ENCODE measurements at places on chromosomes 11 and 22. TPM values are rescaled to one million over a fixed set of nuclear protein-coding genes. Genes with fewer than 3 reads are reported as not detected.

The PRDM11 gene
- 0.40 TPM for total RNA-seq

The MPPED2 gene
- total RNA-seq = not detected

The BDNF gene
- total RNA-seq = not detected

The SPDYC gene
- not detected for total RNA-seq

The RIMBP3B gene
- total RNA-seq = 0.13 TPM

The CARNS1 gene
- total RNA-seq = 2.0 TPM

The B3GAT1 gene
- 0.16 TPM for total RNA-seq

The RFPL2 gene
- 0.30 TPM for total RNA-seq

The MUC5AC gene
- not detected for total RNA-seq

The C11orf24 gene
- total RNA-seq = 38.7 TPM

The SLC25A18 gene
- not detected for total RNA-seq

The CRYBB3 gene
- not detected for total RNA-seq

The SGSM1 gene
- total RNA-seq = 1.3 TPM

The FAM118A gene
- total RNA-seq = 99.4 TPM

The NUP160 gene
- 61.9 TPM for total RNA-seq

The TYR gene
- not detected for total RNA-seq

The BATF2 gene
- 0.28 TPM for total RNA-seq

The SH3BP1 gene
- 132 TPM for total RNA-seq

The RTN4RL2 gene
- 0.82 TPM for total RNA-seq

The PRRG4 gene
- 0.42 TPM for total RNA-seq

The SERHL2 gene
- total RNA-seq = 0.48 TPM

The HBB gene
- not detected for total RNA-seq

The PDE2A gene
- 1.7 TPM for total RNA-seq

The MTFP1 gene
- 51.3 TPM for total RNA-seq

The RAB30 gene
- total RNA-seq = 8.7 TPM

The VSIG10L2 gene
- not detected for total RNA-seq

The TMA7B gene
- 4.4 TPM for total RNA-seq

The MS4A12 gene
- total RNA-seq = not detected

The ACTN3 gene
- 3.0 TPM for total RNA-seq

The TMEM191B gene
- total RNA-seq = 1.3 TPM

The SPI1 gene
- 0.21 TPM for total RNA-seq

The APOA4 gene
- not detected for total RNA-seq

The MIAT gene
- 166 TPM for total RNA-seq

The TRIM48 gene
- not detected for total RNA-seq

The CSF2RB gene
- total RNA-seq = 4.8 TPM

The NOX4 gene
- not detected for total RNA-seq

The DYNC2H1 gene
- total RNA-seq = 2.2 TPM

The BIRC2 gene
- total RNA-seq = 60.9 TPM

The C11orf86 gene
- not detected for total RNA-seq

The APOA5 gene
- total RNA-seq = not detected

The CDC45 gene
- 99.9 TPM for total RNA-seq

The KCNJ5 gene
- not detected for total RNA-seq

The OR9G4 gene
- total RNA-seq = not detected

The MMP27 gene
- not detected for total RNA-seq

The BIK gene
- total RNA-seq = 4.0 TPM

The GAS2 gene
- 1.2 TPM for total RNA-seq

The CRYBB1 gene
- total RNA-seq = not detected

The HSCB gene
- total RNA-seq = 20.3 TPM

The TRIM49 gene
- not detected for total RNA-seq

The GGTLC3 gene
- total RNA-seq = not detected

The FJX1 gene
- total RNA-seq = 0.48 TPM

The DERL3 gene
- 5.0 TPM for total RNA-seq

The DDI1 gene
- total RNA-seq = not detected

The GAL gene
- 0.66 TPM for total RNA-seq

The RAB39A gene
- total RNA-seq = 3.1 TPM

The P2RY6 gene
- total RNA-seq = not detected

The ROBO4 gene
- not detected for total RNA-seq

The ZDHHC5 gene
- total RNA-seq = 58.2 TPM

The WBP2NL gene
- total RNA-seq = 2.1 TPM
